ENCODE measurements at places on chromosomes 5 and 9.
A peak's percentile ranks its signal among the peaks of the same experiment; 100 is the strongest.

GRCh38 chr5:107968998-107969397 is 298.3 kb upstream of the EFNA5 start:
- no peak for DNase-seq

GRCh38 chr9:88535226-88536022 is 446 bp downstream of the NXNL2 start:
- no peak for DNase-seq

DNA sequence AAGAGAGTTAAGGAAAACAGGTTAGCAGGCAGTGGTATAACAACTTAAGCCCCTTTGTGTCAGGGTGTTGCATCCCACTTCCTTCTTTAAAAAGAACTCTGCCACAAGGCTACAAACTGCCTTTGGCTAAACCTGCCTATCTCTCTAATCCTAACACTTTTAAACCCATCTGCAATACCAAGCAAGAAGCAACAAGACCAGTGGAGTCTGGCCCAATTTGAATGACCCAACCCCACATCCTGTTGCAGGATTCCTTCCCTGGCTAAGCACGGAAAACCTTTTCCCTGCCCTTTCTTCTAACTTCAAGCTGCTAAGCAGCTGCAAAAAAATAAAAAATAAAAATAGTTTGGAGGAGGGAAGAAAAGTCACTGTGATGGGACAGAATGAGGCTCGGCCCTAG is 27.1 kb downstream of the ABCA1 start:
- DNase-seq = no peak

GRCh38 chr9:119052339-119053030 is 316.8 kb downstream of the BRINP1 start:
- peak; percentile 84 for DNase-seq

DNA sequence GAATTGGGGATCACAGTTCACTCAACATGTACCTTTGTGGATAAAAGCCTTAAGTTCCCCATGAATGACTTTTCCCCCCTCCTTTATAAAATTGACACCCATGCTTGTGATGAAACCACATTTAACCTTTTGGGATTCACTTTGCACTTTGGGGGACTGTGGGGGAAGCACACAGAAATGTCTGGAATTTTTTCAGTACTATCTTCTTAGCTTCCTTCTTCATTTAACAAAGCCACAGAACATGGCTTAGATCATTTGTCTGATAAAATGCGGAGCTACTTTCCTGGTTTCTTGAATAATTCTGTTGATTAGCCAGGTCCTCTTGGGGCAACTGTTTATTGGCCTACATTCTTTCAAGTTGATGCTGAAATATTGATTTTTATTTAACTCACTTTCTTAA is 29.9 kb downstream of the TNFSF15 start:
- DNase-seq = no peak

DNA sequence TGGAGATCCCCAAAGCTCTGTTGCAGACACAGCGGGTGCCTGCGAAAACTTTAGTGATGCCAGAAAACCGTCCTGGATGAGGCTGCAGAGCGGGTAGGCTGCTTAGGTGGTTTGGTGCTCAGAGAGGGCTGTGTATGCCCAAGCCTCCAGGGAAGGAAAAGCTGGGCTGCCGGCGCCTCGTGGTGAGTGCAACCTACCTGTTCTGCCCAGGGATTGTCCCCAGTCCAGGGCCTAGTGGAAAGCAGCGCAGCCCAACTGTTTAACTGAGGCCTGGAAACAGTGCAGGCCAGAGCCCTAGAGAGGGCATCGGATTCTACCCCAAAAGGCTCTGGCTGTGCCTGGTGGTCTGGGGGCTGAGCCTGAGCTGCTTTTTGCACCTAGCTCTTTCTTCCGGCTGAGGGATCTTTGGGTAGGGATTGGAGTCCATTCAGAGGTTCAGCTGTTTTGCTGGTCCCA is 2.8 kb downstream of the LMX1B start:
- no peak for DNase-seq

DNA sequence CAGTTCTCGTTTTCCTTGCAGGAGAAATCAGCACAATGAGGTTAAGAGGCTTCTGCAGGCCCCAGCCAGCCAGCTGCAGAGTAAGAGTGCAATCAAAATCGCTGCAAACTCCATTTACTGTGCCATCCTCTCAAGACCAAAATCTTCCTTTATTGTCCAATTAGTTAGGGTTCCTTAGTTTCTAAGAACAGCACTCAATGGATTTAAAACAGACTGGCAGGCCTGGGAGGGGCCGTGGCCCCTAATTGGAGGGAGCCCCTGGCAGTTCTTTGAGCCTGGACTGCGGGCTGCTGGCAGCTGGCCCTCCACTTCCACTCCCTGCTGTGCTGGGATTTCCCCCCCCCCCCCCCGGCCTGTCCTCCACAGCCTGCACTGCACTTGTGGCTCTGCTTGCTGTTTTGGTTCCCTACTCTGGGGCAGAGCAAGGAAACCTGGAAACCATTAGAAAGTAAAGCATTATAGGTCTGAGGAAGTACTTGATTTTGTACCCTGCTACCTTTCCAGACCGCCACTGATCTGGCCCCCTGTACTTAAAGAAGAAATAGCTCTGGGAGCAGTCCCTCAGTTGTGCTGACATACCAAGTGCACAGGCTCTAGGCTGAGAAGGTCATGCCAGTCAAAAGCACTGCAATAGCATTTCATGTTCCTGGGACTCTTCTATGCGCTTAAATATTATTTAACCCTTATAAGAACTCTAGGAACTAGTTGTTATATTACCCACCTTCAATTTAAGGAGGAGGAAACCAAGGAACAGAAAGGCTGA is 129.0 kb downstream of the APBA1 start:
- DNase-seq = peak; percentile 13

DNA sequence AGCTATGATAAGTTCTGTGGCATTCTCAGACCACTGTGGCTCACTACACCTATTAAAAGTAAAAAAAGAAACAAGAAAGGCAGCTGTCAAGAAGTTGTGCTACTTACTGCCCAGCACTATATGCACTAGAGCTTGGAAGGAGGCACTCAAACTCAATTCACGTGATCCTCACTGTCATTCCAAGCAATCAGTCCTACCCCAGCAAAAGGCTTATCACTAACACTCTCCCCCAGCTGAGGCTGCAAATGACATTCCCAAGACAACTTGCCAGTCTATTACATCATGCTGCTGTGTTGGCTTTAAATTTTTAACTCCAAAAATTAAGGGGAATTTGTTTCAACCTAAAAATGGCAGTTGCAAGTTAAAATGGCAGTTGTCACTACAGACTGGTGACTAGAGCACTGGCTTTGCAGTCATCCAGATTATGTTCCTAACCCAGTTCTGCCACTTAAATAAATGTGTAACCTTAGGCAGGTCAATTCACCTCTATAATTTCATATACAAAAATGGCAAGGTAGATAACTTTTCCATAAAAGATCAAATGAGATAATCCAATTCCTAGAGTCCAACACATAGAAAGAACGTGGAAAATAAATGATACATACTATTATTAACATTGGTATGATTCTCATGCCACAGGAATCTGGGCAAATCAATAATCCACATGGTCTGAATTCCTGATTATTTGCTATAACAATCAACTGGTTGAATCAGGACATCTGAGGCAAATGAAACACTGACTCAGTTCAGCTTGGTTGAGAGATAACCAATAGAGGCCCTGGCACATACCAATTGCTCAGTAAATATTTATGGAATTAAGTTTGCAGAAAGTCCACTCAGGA is 52.4 kb downstream of the FBXW11 start:
- no peak for DNase-seq

GRCh38 chr5:107670087-107670931 is 428 bp downstream of the EFNA5 start:
- peak; percentile 62 for DNase-seq

DNA sequence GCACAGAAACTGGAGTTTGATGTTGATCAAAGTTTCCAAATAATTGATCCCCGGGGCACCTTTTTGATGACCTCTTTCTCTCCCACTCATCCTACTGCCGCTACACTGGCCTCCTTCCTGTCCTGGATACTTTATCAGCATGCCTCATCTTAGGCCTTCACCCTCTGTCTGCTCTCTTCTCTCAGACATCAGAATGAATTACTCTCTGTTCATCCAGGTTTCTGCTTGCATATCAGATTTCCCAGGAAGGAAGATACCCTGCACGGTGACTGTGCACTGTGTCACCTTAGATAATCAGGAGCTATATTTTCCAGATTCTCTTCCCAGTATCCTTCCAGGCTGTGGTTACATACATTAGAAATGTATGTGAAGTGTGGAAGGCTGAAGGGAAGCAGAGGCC is 397.0 kb downstream of the DIRAS2 start:
- DNase-seq = no peak

DNA sequence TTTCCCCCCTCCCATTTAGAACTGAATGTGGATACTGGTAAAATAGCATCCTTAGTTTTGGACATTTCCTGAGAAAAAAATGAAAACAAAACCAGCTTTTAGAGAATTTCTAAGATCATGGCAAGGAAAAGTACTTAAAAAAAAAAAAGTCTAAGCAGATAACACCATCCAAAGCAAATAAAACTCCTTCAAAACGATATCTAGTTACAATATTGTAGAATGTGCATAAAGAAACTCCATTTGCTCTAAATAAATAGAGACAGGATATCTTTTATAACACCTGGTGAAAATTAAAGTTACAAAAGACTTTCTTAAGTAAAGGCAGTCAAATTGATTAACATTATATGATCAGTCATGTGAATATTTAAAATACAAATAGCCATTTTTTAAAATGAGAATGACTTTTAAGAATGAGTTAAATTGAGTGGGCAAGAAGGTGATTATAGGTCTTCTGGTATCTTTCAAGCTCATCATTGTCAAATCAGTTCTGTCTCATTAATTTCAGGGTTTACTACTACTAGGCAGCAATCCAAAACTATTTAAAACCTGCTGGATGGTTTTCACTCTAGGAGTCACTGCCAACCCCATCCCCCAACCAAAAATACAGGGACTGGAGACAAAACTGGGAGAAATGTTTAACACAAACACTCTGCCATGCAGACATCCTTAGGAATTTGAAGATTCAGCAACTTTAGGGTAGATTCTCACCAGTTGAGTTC is 382.6 kb downstream of the ADGRV1 start:
- no peak for DNase-seq

- DNase-seq = no peak
Measured at GRCh38 chr5:102811972-102812371, 56.9 kb downstream of the PAM start.

- no peak for DNase-seq
Measured at GRCh38 chr5:39599721-39600431, 175.1 kb upstream of the DAB2 start.

DNA sequence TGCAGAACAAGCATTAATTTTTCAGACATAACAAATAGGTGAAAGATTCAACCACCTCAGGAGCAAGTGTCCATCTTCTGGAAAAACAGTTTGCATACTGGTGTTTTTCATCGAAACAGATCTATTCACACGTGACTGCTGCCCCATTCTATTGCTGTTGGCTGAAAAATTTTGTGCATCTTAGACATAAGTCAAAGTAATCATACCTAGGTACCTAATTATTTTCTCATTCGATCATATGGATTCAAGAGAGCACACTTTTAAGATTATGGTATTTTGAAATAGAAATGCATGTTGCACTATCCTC is 72.9 kb upstream of the CDH6 start:
- no peak for DNase-seq

DNA sequence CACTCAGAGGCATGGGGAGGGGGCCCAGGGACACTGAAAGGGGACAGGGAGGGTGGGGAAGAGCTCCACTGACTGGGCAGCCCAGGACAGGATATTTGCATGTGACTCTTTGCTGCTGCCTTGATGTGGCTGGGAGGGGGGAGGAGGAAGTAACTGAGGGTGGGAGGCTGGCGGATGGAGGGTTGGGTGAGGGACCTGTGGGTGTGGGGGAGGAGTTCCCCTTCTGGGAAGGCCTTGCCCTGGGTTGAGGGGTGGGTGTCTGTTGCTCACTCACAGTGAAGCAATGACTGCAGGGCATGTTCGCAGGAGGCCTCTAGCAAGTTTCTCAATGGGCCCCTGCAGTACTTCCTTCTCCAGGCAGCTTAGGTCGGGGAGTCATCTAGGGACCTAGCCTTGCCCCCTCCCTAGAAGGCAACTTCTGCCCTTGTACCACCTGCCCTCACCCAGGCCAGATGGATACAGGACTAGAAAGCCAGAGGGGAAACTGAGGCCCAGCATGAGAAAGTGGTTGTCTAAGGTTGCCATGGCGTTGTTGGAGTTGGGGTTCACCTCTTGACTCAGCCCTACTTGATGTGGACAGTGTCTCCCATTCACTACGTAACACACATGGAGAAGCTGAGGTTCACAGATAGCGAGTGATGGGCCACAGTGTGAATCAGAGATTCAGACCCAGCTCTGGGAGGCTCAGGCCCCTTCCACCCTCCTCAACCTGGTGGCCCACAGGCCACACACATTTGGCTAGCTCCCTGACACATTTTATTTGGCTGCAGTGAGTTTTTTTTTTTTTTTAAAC is 3.0 kb downstream of the GRK6 start:
- DNase-seq = peak; percentile 72

GRCh38 chr9:85554349-85554748 is 187.4 kb downstream of the AGTPBP1 start:
- DNase-seq = no peak

DNA sequence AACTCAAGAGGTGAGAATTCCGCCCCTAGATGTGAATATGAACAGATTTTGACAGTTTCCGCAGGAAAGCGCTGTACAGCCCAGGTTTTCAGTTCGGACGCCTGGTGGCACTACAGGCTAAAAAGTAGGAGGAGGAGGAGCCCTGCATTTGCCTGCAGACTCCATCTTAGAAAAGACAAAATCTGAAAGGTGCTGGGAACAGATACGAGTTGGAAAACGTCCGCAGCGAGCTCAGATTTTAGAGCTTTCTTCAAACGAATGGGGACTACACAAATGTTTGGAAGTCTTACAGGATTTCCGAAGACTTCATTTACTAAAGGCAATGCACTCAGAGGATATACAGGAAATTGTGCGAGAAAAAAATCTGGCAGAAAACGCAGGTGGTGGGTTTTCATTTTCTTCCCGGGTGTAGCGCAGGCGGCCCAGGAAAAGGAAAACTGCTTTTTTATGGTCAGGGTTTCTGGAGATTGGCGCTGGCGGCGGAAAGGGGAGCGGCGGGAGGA is 9.9 kb upstream of the PCDHB2 start:
- DNase-seq = no peak

- DNase-seq = no peak
Measured at GRCh38 chr5:9892696-9893095, 262.5 kb upstream of the TAS2R1 start.

- DNase-seq = no peak
Measured at GRCh38 chr5:169691471-169691870, 54.4 kb downstream of the DOCK2 start.

DNA sequence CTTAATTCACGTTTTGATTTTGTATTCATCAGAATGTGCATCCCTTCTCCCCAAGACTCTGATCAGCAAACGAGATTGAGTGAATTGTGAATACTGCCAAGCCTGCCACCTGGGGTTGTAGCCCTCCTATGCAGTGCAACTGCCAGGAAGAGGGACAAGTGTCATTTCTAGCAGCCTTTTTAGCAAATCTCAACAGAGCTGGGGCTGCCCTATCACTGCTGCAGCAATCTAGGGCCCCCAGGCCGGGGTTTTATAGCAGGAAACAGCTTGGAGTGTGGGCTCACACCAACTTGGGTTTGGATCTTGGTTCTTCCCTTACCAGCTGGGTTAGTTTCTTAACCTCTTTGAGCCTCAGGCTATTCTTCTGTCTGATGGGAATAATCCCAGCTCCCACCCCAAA is 4.0 kb downstream of the CSF1R start:
- DNase-seq = peak; percentile 11

- DNase-seq = no peak
Measured at GRCh38 chr5:121746763-121747162, 104.9 kb upstream of the FTMT start.
